Right cardiac atrium (tissue), 5 donors: ENCODE measurements at places on chromosomes 16 and 17.

DNA sequence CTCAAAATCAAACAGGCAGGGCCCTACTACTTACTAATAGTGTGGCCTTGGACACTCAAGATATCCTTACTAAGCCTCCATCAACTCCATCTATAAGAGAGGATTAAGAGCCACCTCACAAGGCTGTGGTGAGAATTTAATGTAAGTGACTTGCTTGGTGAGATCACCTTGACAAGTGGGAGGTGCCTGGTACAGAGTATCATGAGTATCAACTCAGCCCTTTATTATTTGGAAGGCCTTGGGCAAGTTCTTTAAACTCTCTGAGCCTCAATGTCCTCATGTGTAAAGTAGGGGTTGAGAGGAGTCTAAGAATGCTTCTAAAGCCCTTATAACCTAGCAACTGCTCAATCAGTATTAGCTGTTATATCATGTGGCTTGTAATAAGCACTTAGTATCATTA, 15.0 kb downstream of the THUMPD1 start:
- no peak for DNase-seq

DNA sequence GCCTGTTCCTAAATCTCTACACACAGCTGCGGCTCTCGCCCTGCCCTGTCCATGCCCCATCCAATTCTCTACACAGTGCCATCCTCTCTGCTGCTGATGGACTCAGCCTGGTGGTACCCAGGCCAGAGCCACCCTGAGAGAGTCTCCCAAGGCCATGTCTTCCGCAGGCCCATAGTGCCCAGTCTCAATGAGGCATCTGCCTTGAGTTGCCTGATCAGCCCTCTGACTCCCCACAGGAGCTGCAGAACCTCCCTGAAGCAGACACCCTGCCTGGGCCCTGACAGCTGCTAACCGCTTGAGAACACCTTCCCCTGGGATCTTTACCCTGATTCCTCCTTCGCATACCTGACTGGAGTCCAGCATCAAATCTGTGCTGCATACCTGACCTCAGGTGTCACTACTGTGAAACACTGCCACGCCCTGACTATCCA, 13.3 kb downstream of the TSPOAP1 start:
- no peak for DNase-seq

- DNase-seq, result no peak
Measured at GRCh38 chr17:51234162-51234561, 25.7 kb downstream of the MBTD1 start.

- DNase-seq, result peak; percentile 53
Measured at GRCh38 chr16:977081-977701, 4.4 kb upstream of the SOX8 start.

DNA sequence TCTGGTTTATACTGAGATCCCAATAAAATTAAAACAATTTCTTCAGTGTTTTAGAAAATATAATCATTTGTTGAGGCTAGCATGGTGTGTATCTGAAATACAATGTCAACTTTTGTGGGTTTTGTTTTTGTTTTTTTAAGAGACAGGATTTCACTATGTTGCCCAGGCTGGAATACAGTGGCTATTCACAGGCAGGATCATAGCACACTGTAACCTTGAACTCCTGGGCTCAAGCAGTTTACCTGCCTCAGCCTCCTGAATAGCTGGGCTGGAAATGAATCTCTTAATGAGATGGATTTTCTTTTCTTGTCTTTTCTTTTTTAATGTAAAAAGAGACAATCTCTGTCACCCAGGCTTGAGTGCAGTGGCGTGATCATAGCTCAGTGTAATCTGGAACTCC, 12.1 kb downstream of the DDX42 start:
- no peak for DNase-seq

GRCh38 chr16:11092788-11093571, 148.6 kb downstream of the CLEC16A start:
- DNase-seq, result no peak

DNA sequence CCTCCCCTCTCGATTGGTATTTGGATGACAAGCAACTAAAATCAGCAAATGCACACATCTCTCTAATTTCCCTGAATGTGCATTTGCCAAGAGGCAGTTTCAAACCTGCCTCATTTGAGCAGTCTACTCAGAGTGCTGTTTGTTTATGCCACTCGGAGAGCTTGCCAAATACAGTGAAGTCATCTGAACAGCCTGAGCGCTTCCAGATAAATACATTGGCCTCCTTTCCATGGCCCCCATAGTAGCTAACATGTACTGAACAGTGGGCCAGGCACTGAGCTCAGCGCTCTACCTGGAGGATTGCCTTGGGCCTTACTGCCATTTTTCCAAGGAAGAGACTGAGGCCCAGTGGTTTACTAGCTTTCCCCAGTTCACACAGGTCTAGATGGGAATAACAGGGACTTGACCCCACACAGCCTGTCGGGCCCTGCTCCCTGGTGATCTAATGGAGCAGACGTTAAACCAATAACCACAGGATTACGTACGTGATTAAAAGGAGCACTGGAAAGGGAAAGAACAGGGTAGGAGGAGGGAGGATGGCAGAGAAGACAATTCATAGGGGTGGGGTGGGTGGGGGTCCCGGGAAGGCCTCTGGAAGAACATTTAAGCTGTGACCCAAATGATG, 18.7 kb upstream of the ANKRD40CL start:
- no peak for DNase-seq

GRCh38 chr17:43550754-43551153, 4.6 kb upstream of the ETV4 start:
- DNase-seq, result no peak

GRCh38 chr17:43945074-43945829, 3.0 kb upstream of the PPY start:
- DNase-seq, result no peak

DNA sequence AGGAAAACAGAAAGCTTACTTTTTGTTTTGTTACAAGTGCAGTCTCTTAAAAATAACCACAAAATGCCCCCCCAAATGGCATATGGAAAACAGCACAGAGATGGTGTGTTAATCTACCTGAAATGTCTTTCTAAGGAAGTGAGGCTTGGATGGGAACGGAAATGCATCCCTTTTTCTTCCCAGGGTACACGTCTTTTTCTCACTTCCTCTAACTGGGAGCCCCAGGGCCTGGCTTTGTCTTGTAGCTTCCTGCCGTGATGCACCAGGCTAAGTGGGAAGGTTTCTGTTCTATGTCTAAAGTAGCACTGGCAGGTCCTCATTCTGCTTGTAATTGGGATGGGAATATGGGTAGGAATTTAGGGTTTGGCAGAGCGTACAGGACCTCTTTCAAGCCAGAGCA, 52.5 kb upstream of the CACNG3 start:
- no peak for DNase-seq

GRCh38 chr17:37699285-37699973, 45.4 kb downstream of the HNF1B start:
- DNase-seq, result no peak

GRCh38 chr17:77923135-77923534, 35.4 kb upstream of the TNRC6C start:
- no peak for DNase-seq

- no peak for DNase-seq
Measured at GRCh38 chr16:67608364-67608763, 36.6 kb upstream of the CARMIL2 start.

- no peak for DNase-seq
Measured at GRCh38 chr17:28807925-28808634, 34.5 kb downstream of the FAM222B start.

GRCh38 chr17:73625991-73626673, 18.1 kb downstream of the SDK2 start:
- DNase-seq, result no peak

DNA sequence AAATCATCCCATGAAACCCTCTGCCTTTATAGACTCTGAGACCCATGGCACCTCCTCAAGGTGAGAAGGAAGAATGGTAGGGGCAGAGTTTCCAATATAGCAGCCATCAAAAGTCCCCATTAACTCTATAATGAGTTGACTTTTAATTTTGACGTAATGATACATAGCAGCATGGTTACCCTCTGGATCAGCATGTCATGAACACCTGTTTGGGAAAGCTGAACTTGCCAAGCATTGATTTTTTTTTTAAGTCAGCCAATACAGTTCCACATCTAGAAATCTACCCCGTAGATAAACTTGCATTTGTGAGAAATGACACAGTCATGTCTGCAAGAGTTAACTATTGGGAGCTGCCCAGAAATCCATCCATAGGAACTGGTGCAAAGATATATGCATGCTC, 191.8 kb downstream of the TMEM114 start:
- DNase-seq, result no peak

DNA sequence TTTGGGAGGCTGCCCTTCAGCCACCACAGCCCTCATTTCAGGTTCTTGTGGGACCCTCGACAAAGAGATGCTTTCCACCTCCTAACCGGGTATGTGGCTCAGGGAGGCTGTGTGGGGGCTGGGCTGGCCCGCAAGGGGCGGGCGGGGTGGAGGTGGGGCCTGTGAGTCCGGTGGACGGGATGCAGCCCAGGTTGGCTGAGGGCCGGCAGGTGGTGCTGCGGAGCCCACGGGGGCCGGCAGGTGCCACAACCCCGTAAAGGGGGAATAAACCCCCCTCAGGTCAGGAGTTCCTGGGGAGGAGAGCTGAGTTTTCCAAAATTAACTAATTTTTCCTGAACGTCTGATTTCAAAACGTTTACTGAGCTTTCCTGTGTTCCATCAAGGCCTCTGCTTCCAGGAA, 4.9 kb upstream of the CIAO3 start:
- peak; percentile 40 for DNase-seq

DNA sequence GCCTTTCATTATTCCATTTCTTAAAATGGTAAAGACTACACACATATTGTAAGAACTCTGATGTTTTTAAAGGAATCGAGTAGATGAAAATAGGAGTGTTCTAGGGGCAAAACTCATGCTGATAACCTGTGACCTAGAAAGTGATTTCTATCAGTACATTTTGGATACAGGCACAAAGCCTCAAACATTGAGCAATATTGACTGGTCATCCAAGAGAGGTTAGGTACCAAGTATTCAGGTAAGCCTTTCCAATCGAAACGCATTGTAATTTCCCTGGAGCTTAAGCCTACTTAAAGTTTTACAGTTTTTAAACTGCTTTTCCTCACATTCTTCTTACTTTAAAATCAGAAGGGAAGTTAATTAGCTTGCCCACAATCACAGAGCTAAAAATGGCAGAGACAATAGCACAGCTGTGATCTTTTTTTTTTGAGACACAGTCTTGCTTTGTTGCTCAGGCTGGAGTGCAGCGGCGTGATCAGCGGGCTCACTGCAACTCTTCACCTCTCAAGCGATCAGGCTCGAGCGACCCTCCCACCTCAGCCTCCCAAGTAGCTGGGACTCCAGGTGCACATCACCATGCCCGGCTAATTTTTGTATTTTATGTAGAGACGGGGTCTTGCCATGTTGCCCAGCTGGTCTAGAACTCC, 3.3 kb downstream of the GOT2 start:
- no peak for DNase-seq

GRCh38 chr17:35073183-35073790, 9.8 kb upstream of the RFFL start:
- no peak for DNase-seq

DNA sequence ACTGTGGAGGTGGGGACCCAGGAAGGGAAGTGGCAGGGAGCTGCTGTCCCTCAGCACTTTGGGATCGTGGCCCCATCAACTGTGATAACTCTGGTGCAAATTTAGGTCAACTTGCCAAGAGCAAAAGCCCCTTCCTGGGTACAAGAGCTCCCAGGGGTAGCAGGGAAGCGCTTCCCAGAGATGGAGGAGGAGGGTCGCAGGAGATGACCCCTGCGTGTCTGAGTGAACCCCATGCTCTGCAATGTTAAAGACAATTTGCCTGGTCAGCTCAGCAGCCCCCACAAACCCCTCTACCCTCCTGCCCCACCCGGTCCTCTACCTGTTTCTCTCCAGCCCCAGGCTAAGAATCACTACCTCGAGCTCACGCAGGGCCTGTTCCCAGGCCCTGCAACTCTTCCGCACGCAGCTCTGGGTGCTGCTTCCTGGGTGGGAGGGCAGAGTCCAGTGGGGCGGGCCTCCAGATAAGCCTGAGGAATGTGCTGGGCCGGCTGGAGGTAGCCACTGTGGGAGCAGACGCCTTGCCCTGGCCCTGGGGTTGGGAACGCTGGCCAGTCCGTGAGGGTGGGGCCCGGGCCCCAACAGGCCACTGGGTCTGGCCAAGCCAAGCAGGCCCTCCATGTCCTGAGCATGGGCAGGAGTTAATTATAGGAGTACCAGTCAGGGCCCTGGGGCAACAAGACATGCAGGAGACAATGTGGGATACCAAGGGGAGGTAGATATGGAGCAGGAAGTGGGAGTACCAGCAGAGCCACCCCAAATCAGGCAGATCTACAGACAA, 6.1 kb downstream of the DOK4 start:
- DNase-seq, result peak; percentile 81

- no peak for DNase-seq
Measured at GRCh38 chr17:30801671-30802070, 22.8 kb downstream of the CRLF3 start.

GRCh38 chr17:72614871-72615626, 477.4 kb downstream of the SLC39A11 start:
- no peak for DNase-seq

GRCh38 chr17:82560802-82561428, 41.4 kb downstream of the FOXK2 start:
- no peak for DNase-seq

DNA sequence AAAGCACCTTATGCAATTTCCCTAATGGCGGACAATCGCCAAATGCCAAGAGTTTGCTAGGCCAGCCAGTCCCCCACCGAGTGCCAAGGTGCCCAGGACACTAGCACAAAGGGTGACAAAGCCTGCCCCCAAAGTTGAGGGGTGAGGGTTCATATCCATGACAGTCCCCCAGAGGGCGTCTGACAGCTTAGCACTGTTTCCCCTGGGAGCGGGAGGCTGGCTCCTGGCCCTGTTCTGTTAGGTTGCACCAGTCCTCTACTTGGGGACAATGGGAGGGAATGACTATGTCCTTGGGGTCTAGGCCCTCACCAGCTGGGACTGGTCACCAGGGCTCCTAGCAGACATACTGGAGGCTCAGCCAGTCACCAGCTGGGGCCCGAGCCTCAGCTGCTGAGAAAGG, 66.9 kb downstream of the MYO18A start:
- DNase-seq, result no peak

GRCh38 chr17:80770881-80771611, 220.6 kb upstream of the CHMP6 start:
- DNase-seq, result no peak

DNA sequence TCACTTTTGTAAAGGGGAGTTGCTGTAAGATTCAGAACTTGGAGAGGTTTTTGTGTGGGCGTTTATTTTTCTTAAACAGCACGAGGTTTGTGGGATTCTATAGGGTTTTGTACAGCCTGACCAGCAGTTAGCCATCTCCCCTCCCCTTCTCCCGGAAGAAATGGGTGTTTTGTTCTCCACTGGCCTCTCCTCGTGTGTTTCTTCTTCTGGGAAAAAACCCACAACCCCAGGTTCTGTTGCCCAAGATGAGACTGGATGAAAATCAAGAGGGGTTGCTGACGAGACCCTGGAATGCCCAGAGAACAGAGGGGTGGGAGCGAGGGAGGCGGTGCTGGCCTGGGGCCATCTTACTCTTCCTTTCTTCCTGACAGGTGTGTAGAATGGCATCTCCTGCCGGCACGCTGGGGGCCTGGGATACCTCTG, 186.1 kb downstream of the MSI2 start:
- DNase-seq, result no peak

DNA sequence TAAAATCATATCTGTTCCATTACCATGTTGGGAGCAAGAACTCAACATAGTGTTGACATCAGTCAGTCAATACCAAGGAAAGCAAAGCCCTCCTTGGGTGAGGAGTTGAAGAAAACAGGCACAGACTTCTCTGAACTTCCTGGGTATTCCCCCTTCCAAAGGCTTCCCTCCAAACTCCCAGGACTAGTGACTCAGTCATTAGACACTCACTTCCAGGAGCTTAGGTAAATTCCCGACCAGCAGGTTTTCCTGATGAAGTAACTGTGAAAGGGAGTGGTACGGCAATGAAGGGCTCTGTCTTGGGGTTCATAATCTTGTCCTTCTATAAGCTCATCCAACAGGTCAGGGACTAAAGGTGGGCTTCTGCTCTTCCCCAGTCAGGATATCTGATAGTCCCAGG, 293.8 kb upstream of the AXIN2 start:
- no peak for DNase-seq
